Activated T-helper 1 cell treated with Interleukin-2 at 50 U/mL for 16 hours (primary cell): ENCODE measurements at places on chromosomes 7 and 10.

DNA sequence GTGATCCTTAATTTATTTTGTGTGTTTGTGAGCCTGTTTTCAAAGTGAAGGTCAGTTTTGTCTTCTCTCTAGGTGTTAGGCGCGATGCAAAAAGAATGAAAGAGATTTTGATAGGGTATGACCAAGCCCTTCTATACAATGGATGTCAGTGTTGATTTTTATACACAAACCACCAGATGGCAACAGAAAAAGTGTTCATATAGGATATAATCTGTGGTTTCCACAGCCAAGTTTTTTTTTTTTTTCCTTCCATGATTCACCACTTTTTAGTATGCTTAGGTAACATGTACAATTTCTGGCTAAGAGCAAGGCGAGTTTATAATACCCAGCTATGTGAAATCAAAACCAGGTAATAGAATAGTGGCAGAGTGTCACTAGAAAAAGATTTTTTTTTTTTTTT, 8.1 kb downstream of the SDK1 start:
- no peak for DNase-seq

DNA sequence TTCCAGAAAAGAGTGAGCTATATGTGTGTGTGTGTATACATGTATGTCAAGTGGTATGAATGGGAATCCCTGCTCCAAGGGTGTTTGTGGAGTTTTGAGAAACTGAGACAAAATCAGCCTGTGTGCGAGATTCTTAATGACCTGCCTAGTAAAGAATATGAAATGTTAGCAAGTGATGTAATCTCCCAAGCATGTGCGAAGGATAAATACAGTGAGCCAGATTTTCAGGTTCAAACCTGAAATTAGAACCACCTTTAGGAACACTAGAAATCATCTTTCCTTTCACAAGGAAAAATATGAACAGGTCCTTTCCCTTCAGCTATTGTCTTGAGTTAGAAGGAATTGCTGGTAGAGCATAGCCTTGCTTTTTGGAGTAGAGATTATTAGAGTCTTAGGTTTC, 457.6 kb downstream of the LRMDA start:
- no peak for DNase-seq

- DNase-seq = no peak
Measured at GRCh38 chr10:95850791-95851190, 57.0 kb upstream of the CC2D2B start.

GRCh38 chr7:84040355-84040754, 154.2 kb downstream of the SEMA3A start:
- no peak for DNase-seq

DNA sequence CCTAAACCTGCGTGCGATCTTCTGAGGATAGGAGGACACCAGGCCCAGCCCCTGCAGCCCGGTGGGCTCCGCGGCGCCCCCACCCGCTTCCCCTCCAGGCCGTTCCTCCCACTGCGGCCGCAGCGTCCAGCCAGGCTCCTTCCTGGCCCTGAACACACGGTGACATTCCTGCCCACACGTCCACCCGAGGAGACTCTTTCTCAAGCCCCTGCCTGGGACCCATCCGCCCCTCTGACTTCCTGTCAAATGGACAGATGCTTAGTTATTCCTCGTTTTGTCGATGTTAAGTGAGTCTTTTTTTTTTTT, 32.4 kb upstream of the RNF32 start:
- no peak for DNase-seq

GRCh38 chr7:93926800-93927199, 5.3 kb downstream of the GNG11 start:
- DNase-seq = no peak

DNA sequence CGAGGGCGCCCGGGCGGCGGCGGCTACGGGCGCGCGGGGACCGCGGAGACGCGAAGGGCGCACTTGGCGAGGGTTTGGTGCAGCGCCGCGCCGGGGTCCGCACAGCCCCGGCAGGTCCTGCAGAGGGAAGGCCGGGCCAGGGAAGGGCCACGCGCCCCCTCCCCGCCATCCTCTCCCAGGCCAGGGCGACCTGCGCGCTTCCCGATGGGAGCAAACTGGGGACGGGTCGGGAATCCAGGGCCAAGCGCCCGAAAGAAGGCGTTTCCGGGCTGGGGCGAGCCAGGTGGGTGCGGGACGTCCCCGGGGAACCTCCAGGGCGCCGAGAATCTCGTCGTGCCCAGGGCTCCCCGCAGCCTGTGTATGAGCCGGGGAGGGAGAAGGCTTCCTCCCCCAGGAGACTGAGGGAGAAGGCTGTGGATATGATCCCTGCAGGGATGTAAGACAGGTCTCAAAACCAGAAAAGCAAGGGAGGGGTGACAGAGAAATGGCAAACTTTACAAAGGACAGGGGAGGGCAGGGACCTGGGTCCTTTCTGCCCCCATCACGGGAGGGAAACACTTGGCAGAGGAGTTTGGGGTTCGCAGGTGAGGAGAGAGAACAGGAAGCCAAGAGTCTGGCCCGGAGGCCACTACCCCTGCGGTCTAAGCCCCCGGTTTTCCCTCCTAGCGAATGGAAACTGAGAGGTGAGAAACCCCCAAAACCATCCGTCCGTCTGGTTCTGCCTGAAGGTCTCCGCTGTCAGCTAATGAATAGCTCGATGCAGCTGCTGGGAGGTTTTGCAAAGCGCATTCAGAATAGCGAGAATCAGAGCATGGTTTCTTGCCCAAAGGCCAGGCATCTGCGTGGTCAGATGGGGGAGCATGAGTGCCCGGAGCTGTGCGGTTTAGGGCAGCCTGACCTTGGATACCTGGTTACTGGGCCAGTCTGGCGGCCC, 674 bp downstream of the AMZ1 start:
- DNase-seq = no peak

DNA sequence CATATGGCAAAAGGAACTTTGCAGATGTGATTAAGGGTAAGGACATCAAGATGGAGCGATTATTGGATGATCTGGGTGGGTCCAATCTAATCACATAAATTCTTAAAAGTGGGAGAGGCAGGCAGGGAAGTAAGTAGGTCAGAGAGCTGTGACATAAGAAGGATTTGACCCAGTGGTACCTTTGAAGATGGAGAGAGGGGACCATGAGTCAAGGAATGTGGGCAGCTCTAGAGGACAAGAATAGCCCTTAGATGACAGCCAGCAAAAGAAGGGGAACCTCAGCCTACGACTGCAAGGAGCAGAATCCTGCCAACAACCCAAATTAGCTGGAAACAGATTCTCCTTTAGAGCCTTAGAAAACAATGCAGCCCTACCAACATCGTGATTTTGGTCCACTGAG, 34.5 kb downstream of the LAMB1 start:
- no peak for DNase-seq

- DNase-seq = no peak
Measured at GRCh38 chr7:100065452-100066186, 15.9 kb downstream of the ZNF3 start.

DNA sequence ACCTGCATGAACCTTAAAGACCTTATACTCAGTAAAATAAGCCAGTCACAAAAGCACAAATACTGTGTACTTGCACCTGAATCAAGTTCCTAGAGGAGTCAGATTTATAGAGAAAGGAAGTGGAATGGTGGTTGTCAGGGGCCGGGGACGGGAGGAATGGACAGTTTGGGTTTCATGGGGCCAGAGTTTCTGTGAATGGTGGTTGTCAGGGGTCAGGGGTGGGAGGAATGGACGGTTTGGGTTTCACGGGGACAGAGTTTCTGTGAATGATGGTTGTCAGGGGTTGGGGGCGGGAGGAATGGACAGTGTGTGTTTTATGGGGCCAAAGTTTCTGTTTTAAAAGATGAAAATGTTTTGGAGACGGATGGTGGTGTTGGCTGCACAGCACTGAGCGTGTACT, 260.0 kb upstream of the MKI67 start:
- DNase-seq = no peak

DNA sequence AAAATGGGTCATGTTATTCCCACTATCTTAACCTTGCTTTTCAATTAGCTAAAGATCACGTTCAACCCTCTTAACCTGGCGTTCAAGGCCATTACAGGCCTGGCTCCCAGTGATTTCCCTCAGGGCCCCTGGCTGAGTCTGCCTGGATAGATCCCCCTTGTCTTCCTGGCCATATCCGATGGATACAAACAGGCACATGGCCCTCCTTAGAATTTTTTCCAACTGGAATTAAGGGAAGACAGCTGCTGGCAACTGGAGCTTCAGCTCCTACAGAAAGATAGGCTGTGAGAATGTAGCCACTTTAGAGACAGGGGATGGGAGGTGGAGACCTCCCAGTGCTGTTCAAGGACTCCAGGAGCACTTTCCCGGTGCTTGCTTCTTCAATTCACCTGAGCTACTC, 63.1 kb upstream of the ITGA8 start:
- DNase-seq = no peak

- no peak for DNase-seq
Measured at GRCh38 chr7:13986208-13986607, 3.3 kb downstream of the ETV1 start.
